NCI-H446 treated with DMSO at 0.1 percent for 48 hours (cell line): ENCODE measurements at places on chromosomes 5 and 9.

- DNase-seq, result no peak
These were observed 217.1 kb downstream of the MAST4 start for GRCh38 chr5:66813306-66813705.

GRCh38 chr5:72477644-72478043 is 29.6 kb downstream of the ZNF366 start:
- no peak for DNase-seq

DNA sequence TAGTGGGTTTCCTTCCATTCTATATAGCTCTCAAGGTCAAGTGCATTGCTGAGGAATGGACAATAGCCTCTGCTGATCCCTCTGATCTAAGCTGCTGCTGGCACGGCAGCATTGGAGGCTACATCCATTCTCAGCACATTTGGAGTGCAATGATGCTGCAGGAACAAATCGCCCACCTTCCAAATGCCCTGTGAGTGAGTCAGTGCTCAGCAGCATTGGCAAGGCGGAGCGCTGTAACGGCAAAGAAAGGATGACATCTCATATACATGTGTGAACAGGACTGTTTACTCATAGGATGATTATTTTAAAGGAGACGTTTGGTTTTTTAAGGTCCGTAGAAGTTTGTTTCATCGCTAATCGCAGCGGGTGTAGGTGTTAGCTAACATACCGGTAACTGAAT is 408.7 kb downstream of the ARHGEF28 start:
- DNase-seq, result peak; percentile 93

DNA sequence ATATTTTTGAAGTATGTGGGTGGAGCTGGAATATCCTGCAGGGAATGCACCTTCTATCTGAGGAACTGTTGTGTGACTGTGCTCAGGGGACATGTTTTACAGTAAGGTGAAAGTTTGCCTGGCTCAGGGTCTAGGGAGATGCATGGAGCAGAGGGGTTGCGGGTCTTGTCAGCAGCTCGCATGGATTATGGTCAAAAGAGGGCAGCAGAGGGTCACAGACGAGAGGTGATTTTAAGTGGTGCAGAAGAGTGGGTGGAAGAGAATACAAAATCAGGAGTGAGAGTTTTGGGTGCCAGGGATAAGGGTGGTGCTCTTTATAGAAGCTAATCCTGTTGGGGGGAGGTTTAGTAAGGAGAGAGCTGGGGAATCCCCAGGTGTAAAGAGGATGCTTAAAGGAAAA is 53.5 kb upstream of the GRIN3A start:
- DNase-seq, result peak; percentile 3

DNA sequence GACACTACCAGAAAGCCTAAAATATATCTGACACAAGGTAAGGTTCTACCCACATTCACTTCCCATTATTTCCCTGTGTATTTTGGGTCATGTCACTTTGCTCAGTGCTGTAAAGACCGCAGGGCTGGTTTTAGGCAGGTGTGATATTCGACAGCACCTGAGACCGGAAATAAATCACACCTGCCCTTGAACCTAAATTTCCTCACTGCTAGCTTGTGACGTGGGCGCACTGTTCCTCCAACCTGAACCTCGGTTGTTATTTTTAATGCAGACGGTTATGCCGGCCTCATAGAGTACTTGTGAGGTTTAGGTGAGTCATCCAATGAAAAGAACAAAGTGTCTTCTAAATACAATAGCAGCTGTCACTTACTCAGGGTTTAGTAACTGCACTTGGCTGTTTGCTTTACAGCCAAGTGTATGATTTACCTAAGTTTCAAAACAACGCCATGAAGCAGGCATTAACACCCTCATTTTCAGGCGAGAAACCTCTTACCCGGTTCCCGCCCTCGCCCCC is 20.7 kb upstream of the ZNF782 start:
- DNase-seq, result no peak
